ENCODE measurements at places on chromosomes 2 and 18.

GRCh38 chr2:163324677-163325076 lies 411.1 kb downstream of the FIGN start:
- no peak for DNase-seq

- DNase-seq: no peak
Measured at GRCh38 chr18:3726238-3726951, 276.4 kb downstream of the TGIF1 start.

- no peak for DNase-seq
Measured at GRCh38 chr2:86788165-86788564, 2.5 kb downstream of the CD8A start.

DNA sequence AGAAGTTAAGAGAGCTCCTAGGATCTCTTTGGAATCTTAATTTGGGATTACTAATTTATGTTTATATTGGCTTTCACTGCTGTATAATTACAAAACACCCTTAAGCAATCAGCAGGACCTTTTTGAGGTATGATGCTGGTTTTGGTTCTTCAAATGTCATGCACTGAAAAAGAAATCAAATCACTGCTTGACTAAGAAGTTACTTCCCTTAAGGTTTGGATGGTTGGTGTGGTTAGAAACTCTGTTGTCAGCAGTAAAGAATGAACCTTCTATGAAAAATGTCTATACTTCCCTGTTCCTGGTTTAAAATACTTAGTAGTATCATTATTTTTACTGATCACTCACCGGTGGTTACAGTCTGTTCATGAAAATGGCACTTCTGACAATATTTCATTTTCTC lies 5.5 kb downstream of the COLEC12 start:
- DNase-seq: no peak

- no peak for DNase-seq
Measured at GRCh38 chr2:189153619-189154018, 25.9 kb downstream of the COL5A2 start.

- no peak for DNase-seq
Measured at GRCh38 chr2:55010915-55011314, 39.3 kb downstream of the RTN4 start.
